ENCODE measurements at places on chromosomes 3 and 15.

GRCh38 chr3:2141482-2141881 is 42.8 kb downstream of the CNTN4 start:
- H3K27ac ChIP-seq = no peak overlapping the region
- H3K27me3 ChIP-seq = no peaks in the 10 kb centered on the region
- DNase-seq = no peak
- no peaks in the 10 kb centered on the region for H3K36me3 ChIP-seq
- no peaks in the 10 kb centered on the region for H3K4me1 ChIP-seq

GRCh38 chr15:42742149-42742548 is 5.2 kb upstream of the CDAN1 start:
- no peaks in the 10 kb centered on the region for H3K36me3 ChIP-seq
- no peaks in the 10 kb centered on the region for H3K27me3 ChIP-seq
- no peak overlapping the region for H3K4me3 ChIP-seq
- no peak for DNase-seq

- H3K27me3 ChIP-seq = no peaks in the 10 kb centered on the region
- no peaks in the 10 kb centered on the region for H3K36me3 ChIP-seq
- H3K27ac ChIP-seq = no peak overlapping the region
- H3K4me1 ChIP-seq = no peaks in the 10 kb centered on the region
- peak; percentile 52 for DNase-seq
These were observed 8.8 kb upstream of the NPHP3 start for GRCh38 chr3:132730891-132731580.

- no peak overlapping the region for H3K4me3 ChIP-seq
- no peaks in the 10 kb centered on the region for H3K36me3 ChIP-seq
- DNase-seq = peak; percentile 60
- H3K27me3 ChIP-seq = peaks cover 8% of the 10 kb centered on the region
These were observed 251.2 kb downstream of the SLC9A9 start for GRCh38 chr3:143596957-143597642.

- H3K4me3 ChIP-seq = no peak overlapping the region
- H3K27me3 ChIP-seq = no peaks in the 10 kb centered on the region
- no peak for DNase-seq
- H3K27ac ChIP-seq = no peak overlapping the region
These were observed 521.5 kb downstream of the GRM7 start for GRCh38 chr3:7382293-7383010.

DNA sequence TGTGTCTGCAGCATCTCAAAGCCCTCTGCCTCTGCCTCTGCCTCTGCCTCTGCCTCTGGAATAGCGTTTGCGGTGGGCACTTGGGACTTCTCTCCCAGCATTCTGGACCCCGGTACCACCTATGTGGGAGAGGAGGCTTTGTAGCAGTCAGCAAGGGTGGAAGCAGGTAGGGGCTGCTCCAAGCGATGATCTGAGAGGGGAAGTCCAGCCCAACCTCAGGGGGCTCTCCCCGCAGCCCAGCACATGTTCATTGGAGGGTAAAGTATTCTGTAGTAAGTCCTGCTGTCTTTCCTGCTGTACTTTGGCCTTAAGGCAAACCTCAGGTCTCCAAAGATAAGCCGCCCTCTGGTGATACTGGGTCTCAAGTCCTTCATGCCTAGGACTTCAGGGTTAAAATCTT is 68.6 kb downstream of the FAM174B start:
- no peak overlapping the region for H3K27ac ChIP-seq
- H3K4me3 ChIP-seq = no peak overlapping the region
- DNase-seq = no peak

DNA sequence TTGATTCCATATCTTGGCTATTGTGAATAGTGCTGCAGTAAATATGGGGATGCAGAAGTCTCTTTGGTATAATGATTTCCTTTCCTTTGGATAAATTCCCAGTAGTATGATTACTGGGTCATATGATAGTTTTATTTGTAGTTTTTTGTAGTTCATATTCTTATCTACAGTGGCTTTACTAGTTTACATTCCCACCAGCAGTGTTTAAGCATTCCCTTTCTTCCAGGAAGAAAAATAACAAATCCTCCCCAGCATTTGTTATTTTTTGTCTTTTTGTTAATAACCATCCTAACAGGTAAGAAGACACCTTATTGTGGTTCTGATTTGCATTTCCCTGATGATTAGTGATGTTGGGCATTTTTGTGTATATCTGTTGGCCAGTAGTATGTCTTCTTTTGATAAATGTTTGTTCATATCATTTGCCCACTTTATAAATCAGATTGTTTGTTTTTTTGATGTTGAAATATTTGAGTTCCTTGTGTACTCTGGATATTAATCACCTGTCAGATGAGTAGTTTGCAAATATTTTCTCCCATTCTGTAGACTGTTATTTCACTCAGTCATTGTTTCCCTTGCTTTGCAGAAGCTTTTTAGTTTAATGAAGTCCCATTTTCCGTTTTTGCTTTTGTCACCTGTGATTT is 163.3 kb upstream of the THRB start:
- H3K27me3 ChIP-seq = no peaks in the 10 kb centered on the region
- H3K4me3 ChIP-seq = no peak overlapping the region
- H3K4me1 ChIP-seq = no peaks in the 10 kb centered on the region
- H3K27ac ChIP-seq = no peak overlapping the region
- no peak for DNase-seq
- H3K36me3 ChIP-seq = no peaks in the 10 kb centered on the region

- no peaks in the 10 kb centered on the region for H3K4me1 ChIP-seq
- no peak for DNase-seq
- no peak overlapping the region for H3K27ac ChIP-seq
- H3K4me3 ChIP-seq = no peak overlapping the region
- H3K36me3 ChIP-seq = no peaks in the 10 kb centered on the region
- no peaks in the 10 kb centered on the region for H3K27me3 ChIP-seq
These were observed 53.8 kb downstream of the MGLL start for GRCh38 chr3:127768346-127769008.

All from endodermal cell (in vitro differentiated cells).